Sigmoid colon (tissue), 7 donors: ENCODE measurements at places on chromosomes 5 and 9. TPM values are rescaled to one million over a fixed set of nuclear protein-coding genes. Genes with fewer than 3 reads are reported as not detected.

PDZD2 gene
- total RNA-seq: 11.7 TPM

RLN2 gene
- not detected for total RNA-seq

PCDHGB1 gene
- 3.3 TPM for total RNA-seq

CXCL14 gene
- total RNA-seq: 9.1 TPM

KIF4B gene
- total RNA-seq: not detected

FAM81B gene
- not detected for total RNA-seq

PRDM9 gene
- not detected for total RNA-seq

ELOVL7 gene
- 2.7 TPM for total RNA-seq

FIBCD1 gene
- total RNA-seq: not detected

NPR3 gene
- total RNA-seq: 5.0 TPM

CCDC183 gene
- total RNA-seq: 0.71 TPM

FOXD4 gene
- total RNA-seq: not detected

PCDHGA3 gene
- 1.5 TPM for total RNA-seq

ZFAND5 gene
- total RNA-seq: 307 TPM

STK32A gene
- total RNA-seq: 9.1 TPM

LHFPL2 gene
- 22.2 TPM for total RNA-seq

OMD gene
- 6.5 TPM for total RNA-seq

GPX8 gene
- 20.8 TPM for total RNA-seq

CTXN3 gene
- total RNA-seq: not detected

LRRTM2 gene
- 0.28 TPM for total RNA-seq

IFNA2 gene
- not detected for total RNA-seq

PTPN3 gene
- total RNA-seq: 1.7 TPM

NIM1K gene
- total RNA-seq: 0.68 TPM

GALNT12 gene
- 16.1 TPM for total RNA-seq

ITK gene
- 1.5 TPM for total RNA-seq

SPAAR gene
- 3.2 TPM for total RNA-seq

SPATA31A3 gene
- total RNA-seq: not detected

SMIM33 gene
- total RNA-seq: not detected

MSX2 gene
- total RNA-seq: 0.66 TPM

FEM1C gene
- 26.6 TPM for total RNA-seq

ANKRD20A1 gene
- 1.5 TPM for total RNA-seq

UGCG gene
- total RNA-seq: 31.6 TPM

ADAMTSL2 gene
- total RNA-seq: 4.2 TPM

UBQLN1 gene
- 113 TPM for total RNA-seq

FSTL4 gene
- not detected for total RNA-seq

RNF224 gene
- not detected for total RNA-seq

SPINK7 gene
- not detected for total RNA-seq

GZMA gene
- 1.1 TPM for total RNA-seq

ZFP2 gene
- 3.9 TPM for total RNA-seq

FOXI1 gene
- not detected for total RNA-seq

SPTAN1 gene
- total RNA-seq: 306 TPM

CCL27 gene
- total RNA-seq: not detected

NMUR2 gene
- total RNA-seq: not detected

PCDHB7 gene
- 5.3 TPM for total RNA-seq

CAMLG gene
- 65.6 TPM for total RNA-seq

C5orf52 gene
- not detected for total RNA-seq

SPATA31D4 gene
- not detected for total RNA-seq

SLC22A4 gene
- total RNA-seq: 0.49 TPM

SHC3 gene
- total RNA-seq: 2.3 TPM

BICD2 gene
- 33.2 TPM for total RNA-seq

FAXDC2 gene
- 85.0 TPM for total RNA-seq

GFI1B gene
- not detected for total RNA-seq

OTP gene
- not detected for total RNA-seq

FBP2 gene
- total RNA-seq: not detected

SLC4A9 gene
- total RNA-seq: not detected

RNF20 gene
- 47.1 TPM for total RNA-seq

BTNL3 gene
- total RNA-seq: not detected
